Stimulated activated CD4-positive, alpha-beta T cell treated with anti-CD3 and anti-CD28 coated beads, Interleukin-1b, Interleukin-23, amount 100 ng/mL, for 1 hour (primary cell): ENCODE measurements at places on chromosomes 12 and 14.

DNA sequence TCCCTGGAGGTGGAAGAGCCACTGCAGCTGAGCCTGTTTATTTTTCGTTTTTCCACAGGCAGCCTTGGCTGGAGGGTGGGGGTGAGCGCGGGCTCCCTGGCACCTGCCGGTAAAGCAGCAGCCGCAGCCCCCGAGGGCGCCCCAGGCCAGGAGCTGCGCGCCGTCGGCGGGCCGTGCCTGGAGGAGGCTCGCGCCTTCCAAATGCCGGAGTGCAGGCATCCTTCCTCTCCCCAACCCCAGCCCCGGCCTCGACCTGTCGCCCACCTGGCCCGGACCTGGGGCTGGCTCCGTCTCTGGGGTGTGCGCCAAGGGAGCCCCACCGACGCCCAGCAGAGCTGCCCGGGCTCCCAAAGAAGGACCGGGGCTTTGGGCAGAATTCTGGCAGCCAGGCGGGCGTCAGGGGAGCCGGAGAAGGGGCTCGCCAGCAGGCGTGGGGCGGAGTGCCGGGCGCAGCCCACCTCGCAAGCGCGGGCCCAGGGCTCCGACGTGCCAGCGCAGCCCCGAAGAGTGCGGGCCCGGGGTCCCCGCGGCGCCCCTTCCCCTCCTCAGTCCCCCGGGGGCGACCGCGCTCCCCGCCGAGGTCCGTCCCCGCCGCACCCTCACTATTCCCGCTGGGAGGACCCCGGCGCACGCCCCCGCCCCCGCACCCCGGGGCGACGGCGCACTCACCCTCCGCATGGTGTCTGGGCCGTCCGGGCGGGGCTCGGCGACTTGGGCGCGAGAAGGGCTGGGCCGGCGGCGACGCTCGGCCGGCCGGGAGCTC, 130.3 kb downstream of the NDUFA12 start:
- no peak for DNase-seq

DNA sequence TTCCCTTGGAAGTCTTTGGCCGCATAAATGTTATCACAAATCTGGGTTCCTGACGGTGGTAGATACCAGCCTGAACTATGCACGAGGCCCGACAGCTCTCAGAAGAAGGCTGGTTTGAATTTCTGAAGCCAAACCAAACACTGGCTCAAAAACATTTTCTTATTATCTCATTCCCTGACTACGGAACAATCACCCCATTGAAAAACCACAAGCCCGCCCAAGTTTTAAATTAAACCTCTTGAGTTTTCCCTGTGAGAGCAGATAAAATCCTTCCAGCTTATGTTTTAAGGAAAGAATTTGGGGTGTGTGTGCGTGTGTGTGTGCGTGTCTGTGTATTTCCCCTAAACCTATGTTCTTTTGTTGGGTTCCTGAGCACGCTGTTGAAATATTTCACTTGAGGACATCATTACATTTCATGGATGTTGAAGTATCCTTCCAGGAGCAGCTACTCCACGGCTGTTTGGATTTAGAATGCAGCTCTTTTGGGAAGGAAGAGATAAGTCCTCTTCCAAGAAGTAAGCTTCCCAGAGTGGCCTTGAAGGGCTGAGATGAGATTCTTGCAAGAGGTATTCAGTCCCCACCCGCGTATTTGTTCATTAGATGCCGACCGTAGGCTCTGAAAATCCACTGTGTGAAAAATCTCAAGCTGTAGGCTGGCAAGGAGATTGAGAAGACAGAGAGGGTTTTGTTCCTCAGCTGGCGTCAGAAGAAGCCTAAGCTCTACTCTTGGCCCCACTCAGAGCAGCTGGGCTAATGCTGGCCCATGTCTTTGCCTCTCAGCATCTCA, 131.0 kb upstream of the NCOR2 start:
- DNase-seq, result no peak

GRCh38 chr12:100877776-100878175, 83.2 kb downstream of the ANO4 start:
- no peak for DNase-seq

DNA sequence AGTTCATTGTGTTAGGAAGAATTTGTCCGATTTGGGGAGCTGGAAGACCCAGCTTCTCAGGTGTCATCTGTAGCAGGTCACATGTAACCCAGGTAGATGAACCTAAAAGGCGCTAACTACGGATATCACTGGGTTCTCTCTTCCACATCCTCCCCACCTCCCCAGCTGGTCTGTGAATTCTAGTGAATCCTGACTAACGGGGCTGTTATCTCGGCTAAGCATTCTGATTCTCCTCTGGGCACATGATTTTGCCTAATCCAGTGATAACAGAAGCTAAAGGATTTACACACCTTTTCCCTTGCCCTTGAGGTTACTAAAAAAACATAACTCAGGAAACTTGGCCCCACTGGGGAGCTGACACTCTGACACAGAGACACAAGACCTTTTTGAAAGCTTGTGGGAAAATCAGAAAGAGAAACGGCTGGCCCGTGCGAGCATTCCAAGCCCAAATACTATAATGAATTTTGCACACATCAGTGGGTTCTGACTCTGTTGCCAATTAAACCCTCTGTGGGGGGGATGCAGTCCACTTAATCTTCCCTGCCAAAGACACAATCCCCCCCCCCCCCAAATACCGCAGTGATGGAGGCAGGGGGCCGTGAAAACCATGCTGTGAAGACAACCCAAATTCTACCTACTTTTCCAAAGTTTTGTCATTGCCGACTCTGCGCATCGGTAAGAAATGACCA, 81.0 kb upstream of the FZD10 start:
- no peak for DNase-seq

- no peak for DNase-seq
Measured at GRCh38 chr12:2319737-2320506, 267.1 kb downstream of the CACNA1C start.

DNA sequence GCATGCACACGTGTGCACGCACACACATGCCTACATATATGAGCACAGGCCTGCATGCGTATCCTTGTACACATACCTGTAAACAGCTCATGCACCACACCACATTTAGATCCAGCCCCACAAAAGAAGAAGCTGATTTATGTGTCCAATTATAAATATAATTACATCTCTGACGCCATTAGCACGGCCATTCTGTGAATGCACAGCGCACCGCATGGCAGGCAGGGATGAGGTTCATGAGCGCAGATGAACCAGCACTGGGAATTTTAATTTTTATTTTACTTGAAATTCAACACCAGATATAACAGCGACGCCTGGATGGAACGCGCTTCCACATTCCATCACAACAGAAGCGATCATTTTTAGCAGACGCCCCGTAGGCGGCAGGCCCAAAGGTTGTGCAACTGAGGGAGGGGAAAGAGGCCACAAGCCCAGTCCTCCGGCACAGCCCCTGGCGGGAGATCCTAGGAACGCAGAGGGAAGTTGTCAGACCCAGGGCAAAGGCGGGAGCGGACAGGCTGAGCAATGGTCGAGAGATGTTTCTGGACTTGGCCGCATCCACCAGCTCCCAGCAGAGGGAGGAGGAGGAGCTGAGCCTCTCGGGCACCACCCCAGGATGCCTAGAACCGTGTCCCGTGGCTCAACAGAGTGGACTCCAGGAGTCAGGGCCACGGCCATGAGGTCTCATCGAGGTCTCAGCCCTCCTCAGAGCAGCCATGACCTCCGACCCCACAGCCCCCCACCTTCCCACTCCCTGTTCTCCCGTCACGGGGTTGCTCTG, 37.9 kb upstream of the GALNT9 start:
- no peak for DNase-seq

GRCh38 chr12:14185427-14186192, 179.9 kb upstream of the ATF7IP start:
- no peak for DNase-seq

DNA sequence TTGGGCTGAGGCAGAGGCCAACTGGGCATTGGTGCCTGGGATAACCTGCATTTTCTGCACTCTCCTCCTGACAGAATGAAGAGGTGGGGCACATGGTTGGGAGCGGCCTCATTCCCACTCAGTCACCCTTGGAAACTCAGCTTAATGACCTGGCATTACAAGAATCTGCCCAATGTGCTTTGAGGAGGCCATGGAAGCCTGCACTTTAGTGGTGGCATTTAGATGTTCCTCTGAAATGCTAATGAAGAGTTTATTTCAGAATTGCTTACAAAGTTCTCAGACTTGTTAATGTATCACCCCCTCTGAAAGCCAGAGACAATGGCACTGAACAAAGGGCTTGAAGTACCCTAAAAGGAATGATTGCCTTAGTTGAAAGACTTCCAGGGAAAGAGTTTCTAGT, 71.4 kb upstream of the PARP11 start:
- no peak for DNase-seq

DNA sequence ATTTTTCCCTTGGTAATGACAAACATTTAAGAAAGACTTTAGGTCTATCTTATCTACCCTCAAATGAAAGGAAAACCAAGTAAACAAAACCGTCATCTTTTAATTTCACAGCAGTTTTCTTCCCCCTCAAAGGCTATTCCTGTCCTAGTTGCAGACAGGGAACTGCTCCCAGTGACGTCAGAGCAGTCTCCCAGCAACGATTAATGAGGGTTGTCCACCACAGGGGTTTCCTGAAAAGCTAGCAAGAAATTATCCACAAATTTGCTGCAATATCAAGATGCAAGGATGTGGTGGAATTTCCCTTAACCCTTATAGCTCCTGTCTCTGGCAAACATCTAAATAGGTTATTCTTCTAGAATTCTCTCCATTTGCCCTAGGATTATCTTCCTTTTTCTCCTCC, 89.1 kb upstream of the STAC3 start:
- DNase-seq, result no peak

DNA sequence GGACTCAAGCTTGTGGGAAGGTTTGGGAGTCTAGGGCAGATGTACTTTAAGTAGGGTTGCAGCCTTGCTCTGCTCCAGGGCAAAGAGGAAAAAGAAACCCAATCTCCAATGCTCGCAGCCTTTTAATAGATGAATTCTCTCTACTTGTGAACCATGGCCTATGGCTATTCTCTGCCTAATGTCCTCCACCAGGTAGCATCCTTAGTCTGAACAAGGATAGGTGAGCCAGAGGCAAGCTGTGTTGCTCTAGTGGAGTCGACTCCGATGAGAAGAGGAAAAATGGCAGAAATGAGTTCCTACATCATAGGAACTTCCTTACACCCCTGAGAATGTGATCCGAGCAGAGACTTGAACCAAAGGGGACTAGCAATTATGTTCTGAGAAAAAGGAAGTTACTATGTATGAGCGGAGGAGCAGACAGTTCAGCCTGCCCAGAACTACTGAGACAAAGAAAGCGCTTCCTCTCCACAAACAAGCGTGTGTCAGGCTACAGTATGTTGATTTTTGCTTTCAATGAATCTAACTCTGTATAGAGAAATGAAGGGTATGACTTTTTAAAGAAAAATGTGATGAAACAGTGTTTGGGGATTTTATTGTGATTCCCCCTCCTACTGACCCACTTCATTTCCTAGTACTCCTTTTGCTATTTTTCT, 153.6 kb upstream of the ARID2 start:
- DNase-seq, result no peak

DNA sequence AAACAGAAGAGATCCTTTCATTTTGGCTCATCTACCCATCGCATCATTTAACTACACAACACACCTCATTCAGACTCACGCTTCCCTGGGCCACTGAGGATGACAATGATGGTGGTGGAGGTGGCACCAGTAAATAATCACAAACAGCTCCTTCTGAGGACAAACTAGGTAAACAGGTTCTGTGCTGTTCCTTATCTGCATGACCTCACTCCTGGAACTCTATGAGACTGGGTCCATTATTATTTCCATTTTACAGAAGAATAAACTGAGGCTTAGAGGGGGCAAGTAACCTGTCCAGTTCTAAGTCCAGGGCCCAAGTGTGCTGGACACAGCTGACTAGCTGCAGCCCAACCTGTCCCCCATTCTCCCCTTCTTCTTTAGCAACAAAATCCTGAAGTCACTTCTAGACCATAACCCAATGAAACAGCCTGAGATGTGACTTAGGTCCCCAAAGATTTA, 50.4 kb downstream of the ITPK1 start:
- DNase-seq, result no peak

- DNase-seq, result no peak
Measured at GRCh38 chr14:101369194-101369915, 191.9 kb upstream of the DIO3 start.

DNA sequence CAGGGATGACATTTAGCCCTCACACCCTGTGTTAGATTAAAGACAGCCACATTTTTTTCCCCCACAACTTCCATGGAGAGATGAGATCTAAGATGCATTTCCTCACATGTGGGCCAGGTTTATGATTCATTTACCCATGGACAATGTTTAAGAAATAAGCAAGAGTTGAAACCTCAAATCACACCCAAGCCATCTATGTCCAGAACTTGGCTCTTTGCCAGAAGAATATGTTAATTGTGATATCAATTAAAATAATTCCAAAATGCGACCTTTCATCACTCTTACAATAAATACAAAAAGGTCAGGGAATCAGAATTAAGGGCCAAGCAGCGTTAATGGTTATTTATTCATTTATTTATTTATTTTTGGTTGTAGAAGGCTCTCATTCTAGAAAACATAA, 1376.9 kb upstream of the TMEM132C start:
- DNase-seq, result no peak

GRCh38 chr12:112987561-112987960, 9.2 kb downstream of the OAS2 start:
- DNase-seq, result no peak

DNA sequence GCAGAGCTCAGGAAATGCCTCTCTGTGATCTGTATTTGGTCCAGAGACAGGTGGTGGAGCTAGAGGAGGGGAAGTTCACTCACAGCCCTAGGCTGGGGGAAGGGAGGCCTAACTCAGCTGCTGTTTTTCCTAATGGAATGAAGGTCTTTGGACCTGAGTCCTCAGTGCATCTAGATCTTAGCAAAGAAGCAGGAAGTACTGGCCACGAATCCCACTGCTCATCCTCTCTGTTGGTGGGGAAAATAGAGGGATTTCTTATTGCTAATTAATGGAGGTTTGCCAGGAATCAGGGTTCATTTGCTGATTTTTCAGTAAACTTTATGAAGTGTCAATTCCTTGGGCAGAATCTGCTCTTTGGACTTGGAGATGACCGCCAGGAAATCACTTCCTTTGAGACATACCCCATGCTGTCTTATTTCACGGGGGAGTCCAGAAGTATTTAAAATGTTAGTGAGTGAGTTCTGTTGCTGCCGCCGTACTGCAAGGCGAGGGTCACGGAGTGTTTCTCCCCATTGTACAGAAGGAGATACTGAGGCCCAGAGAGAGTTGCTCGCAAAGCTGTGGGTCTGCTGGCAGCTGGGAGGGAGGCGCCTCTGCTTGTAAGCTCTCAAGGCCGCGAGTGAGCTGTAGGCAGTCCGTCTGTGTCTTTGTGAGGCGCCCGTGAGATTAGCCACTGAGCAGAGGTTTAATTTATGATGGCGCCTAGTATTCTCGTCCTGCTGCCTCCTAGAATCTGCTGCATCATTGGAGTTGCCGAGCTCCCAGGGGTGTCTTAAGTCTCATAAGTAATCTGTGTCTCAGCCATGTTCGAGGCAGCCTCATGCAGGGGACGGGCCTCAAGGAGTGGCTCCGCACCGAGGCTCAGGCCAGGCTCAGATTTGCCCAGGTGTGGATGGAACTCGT, 88.2 kb downstream of the TSPAN9 start:
- no peak for DNase-seq

- no peak for DNase-seq
Measured at GRCh38 chr12:20429852-20430251, 61.5 kb downstream of the PDE3A start.

DNA sequence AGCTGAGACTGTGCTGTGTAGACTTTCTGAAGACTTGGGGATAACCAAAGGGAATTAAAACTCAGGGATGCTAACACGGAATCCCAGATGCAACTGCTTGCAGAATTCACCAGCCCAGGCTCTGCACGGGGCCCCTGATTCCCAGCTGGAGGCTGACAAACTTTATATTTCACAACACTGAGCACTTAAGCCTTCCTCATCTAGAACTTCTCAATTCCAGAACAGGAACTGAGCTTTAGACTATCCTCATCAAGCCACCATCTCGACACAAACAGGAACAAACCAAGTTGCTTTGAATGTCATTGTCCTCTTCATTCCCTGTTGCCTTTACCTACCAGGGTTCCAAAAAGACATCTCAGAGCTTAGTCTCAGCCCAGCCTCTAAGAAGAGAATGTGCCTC, 22.2 kb downstream of the CCDC63 start:
- DNase-seq, result no peak
